ENCODE measurements at places on chromosomes 4 and X.

DNA sequence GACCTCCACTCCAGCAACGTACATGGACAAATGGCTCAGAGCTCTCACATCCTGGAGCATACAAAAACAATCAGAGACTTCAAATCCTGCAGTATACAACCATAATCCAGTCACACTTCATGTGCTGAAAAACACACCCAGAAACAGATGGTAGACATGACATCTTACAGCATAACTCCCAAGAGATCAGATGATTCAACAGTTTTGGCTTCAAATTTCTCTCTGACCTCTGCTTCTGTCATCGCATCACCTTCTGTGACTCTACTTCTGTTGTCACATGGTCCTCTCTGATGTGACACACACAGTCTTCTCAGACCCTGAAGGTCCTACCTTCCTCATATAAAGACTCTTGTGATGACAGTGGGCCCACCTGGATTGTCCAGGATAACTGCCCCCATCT, 18.5 kb downstream of the SUV39H1 start:
- no peak for DNase-seq

DNA sequence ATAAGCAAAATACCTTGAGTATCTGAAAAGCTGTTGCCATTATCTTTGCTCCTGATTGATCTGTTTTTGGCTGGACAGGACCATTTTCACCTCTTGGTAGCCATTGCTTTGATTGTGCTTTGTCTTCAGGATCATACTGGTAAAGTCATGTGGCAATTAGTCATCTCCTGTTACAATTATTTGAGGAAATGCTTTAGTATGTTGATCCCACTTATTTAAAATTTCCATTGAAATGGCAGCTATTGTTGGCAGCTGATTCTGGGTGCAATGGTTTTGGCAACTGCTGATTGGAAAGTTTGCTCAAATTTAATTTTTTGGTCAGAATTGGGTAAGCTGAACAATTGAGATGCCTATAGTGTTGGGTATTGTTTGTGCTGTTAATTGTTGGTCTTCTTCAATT, 238.3 kb upstream of the TLL1 start:
- no peak for DNase-seq

DNA sequence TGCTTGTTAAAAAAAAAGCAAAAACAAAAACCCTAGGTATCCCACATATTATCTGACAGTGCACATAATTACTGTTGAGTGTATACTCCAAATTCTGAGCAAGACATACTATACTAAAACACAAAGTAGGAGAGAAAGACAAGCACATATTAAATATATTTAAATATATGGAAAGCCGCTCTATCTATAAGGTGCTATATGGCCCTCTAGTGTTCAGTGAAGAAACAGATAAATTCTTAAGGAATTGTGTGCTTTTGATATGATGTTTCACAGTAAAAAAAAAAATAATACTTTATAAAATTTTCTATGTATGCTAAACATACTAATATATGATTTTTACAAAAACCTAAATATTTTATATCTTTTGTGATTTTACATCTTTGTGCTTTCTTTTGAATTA, 137.8 kb downstream of the FBXW7 start:
- DNase-seq = no peak

GRCh38 chr4:1333256-1333655, 13.8 kb upstream of the UVSSA start:
- no peak for DNase-seq

DNA sequence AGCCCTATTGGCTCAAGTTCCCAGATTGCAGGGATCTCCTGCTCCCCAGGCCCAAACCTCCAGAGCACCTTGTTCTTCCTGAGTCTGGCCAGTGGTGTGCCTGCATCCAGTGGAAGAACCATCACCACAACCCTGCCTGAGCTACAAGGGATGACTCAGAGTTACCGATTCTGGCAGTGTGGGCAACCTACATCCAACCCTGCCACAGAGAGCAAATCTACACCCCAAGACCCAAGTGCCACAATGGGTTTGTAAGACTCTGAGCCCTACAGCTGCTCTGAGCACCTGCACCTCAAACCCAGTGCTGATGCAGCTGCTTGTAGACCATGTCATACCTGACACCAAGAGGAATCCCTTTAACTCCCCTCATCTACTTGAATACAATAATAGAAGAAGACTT, 110.0 kb downstream of the SOWAHB start:
- no peak for DNase-seq

DNA sequence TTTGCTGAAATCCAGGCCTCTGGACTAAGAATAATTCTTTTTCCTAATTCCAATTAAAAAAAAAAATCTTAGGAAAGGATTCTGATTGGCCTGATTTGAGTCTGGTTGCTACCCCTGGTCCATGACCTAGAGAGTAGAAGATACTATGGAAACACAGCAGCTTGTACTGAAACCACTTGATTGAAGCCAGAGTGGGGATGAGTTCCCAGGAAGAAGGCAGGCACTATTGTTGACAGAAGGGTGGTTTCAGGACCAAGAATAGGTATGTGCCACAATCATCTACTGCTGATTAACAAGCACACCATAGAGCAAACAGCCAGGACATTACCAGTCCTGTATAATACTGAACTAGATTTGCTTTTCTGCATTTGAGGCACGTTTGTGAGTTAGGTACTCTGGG, 29.6 kb downstream of the STX18 start:
- no peak for DNase-seq

DNA sequence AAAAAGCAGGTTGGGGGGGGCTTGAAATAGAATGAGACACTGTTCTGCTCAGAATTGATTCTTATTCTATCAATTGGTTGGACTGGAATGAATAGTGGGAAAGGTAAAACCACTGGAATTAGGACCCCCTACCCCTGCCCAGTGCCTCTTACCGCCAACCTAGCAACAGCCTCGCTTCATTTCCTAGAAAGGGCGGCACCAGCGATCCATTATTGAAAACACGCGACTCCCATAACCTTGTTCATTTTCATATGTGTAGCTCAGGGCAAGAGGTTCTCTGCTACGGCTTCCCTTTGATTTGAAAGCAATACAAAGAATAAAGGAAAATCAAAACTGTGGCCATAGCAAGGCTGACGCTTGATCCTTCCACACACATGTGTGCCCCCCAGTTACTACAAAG, 33.7 kb downstream of the IDS start:
- DNase-seq = no peak

GRCh38 chr4:149795256-149795655, 20.4 kb downstream of the IQCM start:
- DNase-seq = no peak

- no peak for DNase-seq
These were observed 145.9 kb upstream of the GNPDA2 start for GRCh38 chr4:44872246-44872645.

DNA sequence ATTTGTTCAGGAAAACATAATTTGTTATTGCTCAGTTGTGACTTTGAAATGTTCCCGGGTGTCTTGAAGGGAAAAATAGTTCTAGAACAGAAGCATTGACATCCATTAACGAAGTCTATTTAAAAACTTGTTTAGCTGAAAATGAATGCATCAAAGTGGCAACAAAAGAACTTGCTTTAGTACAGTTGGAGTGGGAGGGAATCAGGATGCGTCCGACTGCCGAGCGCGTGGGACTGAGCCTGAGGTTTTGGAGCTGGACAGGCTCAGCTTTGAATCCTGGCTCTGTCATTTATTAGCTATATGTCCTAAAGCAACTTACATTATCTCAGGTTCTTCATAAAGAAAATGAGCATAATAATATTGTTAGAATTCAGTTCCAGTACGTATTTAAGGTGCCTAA, 9.0 kb upstream of the ERVMER34-1 start:
- DNase-seq = no peak

- DNase-seq = no peak
These were observed 148.0 kb downstream of the TENM3 start for GRCh38 chr4:182391111-182391684.

GRCh38 chr4:91488946-91489345, 814.8 kb upstream of the GRID2 start:
- DNase-seq = no peak

DNA sequence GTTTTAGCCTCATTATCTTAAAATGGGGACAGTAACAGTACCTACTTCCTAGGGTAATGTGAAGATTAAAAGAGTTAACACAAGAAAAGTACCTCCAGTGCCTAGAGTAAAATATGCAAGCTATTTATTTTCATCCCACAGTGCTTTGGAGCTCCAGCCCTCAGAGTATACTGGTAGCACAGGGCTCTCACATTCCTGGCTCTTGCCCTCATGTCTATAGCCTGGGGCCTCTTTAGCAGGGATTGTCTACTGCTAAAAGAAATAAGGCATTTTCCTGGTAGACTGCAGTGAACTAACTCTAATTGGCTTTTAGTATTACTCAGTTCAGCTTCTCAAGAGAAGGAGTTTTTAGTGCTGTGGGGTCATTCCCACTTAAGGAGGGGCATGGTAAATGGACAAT, 60.8 kb downstream of the RRAGB start:
- DNase-seq = no peak

DNA sequence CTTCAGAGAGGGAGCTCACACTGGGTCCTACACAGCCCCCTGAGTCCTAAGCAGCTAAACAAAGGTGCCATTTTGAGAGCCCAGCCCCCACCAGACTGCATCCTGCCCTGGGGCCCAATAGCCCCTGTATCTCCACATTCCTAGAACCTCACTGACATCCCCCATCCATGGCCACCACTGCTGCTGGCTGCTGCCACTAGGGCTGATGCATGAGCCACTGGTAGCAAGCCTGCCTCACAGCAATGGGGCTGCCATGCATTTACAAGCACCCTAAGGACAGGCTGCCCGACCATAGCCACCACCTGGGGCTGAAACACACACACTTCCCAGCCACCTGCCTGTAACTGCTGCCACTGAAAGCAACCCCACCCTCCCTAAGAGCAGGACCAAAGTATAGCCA, 26.5 kb upstream of the TRO start:
- no peak for DNase-seq

DNA sequence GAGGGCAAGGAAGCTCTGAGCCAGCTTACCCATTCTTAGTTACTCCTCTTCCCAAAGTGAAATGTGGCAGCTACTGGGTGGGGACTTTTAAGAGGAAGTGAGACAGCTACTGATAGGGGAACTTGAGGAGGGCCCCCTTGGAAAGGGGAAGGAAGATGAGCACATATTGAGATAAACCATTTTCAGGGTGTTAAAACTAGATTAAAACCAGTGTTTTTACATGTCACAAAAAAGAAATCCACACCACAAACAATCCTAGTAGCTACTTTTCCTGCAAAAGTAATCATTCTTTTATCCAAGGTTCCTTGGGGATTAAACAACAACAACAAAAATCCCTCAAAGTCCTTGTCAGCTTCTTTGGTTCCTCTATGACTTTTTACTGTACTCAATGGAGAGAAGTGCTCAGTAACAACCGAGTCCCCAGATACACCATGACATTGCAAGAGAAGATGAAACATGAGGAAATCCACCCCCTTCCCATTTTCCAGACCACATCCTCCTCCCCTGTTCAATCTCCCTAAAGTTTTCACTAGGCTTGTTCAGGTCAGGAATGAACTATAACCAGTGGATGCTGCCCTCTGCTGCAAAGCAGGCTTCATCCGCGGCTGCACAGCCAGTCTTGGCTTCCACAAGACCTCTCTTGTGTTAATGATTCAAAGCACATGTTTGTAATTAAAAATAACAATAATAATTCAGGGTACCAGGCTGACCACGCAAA, 113.5 kb upstream of the TMEM164 start:
- DNase-seq = no peak

GRCh38 chr4:25109511-25109910, 50.7 kb downstream of the SEPSECS start:
- no peak for DNase-seq

GRCh38 chr4:7244331-7244665, 52.0 kb downstream of the SORCS2 start:
- no peak for DNase-seq

DNA sequence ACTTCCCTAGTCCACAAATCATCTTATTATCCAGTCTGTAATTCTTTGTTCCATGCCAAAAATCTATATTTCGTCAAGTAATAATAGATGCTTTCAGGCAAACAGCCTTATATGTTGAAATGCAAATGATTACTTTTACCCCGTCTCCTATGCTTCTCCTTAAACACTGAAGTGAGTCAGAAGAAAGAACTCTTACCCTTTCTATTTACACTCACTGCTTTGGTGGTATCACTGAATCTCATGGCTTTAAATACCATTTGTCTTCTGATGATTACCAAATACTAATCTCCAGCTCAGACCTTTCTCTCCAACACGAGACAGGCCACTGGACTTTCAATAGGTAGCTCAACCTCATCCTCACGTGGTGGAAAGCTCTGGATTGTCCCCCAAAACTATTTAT, 558.1 kb downstream of the IL1RAPL1 start:
- DNase-seq = no peak

DNA sequence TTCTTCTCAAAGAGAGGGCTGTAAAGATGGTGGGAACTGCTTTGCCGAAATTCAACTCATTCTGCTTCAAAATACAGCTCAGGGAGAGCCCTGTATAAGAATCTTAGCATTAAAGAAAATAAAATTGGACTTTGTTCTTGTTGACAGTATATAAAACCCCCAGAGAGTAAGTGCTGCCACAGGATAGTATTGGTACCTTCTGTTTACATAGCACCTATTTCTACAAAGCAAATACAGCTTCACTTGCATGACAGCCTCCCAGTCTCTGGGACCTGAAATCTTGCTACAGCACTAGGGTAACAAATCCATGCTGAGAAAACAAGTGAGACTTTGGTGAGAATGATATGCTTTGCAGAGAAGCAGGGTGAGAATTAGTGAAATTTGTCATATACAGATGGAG, 428.6 kb downstream of the ADGRL3 start:
- no peak for DNase-seq

- no peak for DNase-seq
These were observed 395.9 kb upstream of the GRIA3 start for GRCh38 chrX:122788216-122788615.

- no peak for DNase-seq
These were observed 345.8 kb upstream of the CASK start for GRCh38 chrX:42269186-42269585.

GRCh38 chrX:70476934-70477733, 32.5 kb downstream of the DLG3 start:
- no peak for DNase-seq

DNA sequence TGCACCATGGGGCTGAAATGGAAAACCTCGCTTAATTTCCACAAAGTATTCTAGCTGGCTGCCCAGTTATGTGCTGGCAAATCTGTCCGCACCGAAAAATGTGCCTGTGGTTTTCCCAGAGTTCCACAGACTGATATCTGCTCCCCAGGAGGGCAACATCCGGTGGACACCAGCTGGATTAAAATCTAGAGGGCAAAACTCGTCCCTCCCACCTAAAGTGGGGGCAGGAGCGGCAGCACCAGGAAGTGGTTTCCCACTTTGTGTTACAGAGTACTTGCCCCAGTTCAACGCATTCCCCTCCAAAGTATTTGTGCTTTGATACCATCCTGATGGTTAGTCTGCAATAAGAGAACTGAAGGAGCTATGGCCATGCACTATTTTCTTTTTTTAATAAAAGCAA, 187.6 kb downstream of the TSPAN5 start:
- DNase-seq = no peak

DNA sequence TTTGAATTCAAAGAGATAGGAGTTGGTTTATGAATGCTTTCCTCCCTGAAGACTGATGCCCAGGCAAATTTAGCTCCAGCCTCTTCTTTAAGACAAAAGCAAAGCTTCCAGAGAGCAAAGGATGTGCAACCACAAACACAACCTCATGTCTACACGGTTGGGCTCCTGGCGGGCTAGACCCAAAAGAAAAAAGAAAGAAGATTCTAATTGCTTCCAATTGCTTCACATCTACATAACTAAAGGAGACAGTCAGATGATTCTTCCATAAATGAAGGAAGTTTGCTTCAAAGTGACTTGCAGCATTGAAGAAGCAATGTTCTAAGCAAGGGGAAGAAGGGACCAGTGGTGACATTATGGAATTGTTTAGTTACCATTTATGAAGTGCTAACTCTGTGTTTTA, 1603.0 kb upstream of the TENM3 start:
- DNase-seq = no peak

Measured in activated T-helper 2 cell treated with anti-CD3 and anti-CD28 coated beads, Interferon-gamma antibody, Interleukin-2, Interleukin-4, amounts not matched to agents 10 μg/mL and 5 μg/mL and 100 μg/mL, durations not matched to agents 14 hours and 24 hours and 36 hours (primary cell).